RWPE1 (cell line): ENCODE measurements at places on chromosomes 3 and 15.
A peak's percentile ranks its signal among the peaks of the same experiment; 100 is the strongest.

DNA sequence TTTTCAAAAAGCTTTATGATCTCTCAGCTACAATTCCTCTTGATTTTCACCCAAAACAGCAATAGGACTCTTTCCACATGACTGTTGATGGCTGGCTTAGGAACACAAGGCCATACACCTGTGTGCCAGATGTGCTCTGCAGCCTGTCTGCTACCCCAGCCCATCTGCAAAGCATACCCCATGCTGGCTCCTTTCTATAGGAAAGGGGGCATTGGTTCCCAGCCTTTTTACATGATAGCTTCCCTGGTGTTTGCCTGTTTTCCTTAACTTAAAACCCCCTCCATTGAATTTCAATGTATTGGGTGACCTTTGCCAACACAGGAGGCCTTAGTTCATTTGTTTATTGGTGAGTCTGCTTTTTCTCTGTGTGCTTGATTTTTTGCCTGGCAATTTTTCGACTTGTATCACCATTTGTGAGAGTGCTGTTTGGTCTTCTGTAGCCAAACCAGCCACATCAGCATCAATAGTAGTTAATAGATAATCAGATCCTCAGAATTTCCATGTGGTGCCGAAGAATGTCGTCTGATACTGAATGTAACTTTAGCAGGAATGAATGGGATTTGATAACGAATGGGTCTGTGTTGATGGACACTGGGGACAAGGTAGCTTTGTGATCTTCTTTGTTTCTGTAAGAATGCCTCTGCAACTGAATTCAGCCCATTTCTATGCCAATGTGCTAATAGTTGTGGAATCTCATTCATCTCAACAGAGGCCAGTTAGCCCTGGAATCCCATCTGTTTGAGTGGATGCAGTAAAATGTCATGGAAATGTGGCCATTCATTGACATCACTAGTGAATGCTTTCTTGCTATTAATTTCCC lies 272.2 kb upstream of the RARB start:
- DNase-seq: no peak

GRCh38 chr3:113084777-113085176 lies 94.0 kb downstream of the GTPBP8 start:
- peak; percentile 32 for DNase-seq

DNA sequence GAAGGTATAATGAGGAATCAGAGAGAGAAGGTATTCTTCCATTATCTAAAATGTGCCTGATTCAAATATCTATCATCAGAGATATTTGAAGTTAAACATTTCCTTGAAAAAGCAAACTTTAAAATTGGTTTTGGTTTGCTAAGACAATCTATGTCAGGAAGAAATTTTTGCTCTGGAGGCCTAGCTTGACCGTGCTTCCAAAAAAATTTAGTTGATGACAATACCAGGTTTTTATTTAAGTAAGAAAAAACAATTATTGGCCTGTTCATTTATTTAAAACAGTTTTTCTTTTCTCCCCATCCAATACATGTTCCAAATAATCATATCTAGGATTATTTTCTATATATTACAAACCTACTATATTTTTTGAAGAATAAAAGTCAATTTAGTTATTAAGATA lies 75.3 kb downstream of the OTOL1 start:
- DNase-seq: no peak

- no peak for DNase-seq
Observed at GRCh38 chr3:147152476-147152875, 253.9 kb downstream of the ZIC4 start.

GRCh38 chr3:180184816-180185215 lies 148.1 kb upstream of the PEX5L start:
- DNase-seq: no peak

DNA sequence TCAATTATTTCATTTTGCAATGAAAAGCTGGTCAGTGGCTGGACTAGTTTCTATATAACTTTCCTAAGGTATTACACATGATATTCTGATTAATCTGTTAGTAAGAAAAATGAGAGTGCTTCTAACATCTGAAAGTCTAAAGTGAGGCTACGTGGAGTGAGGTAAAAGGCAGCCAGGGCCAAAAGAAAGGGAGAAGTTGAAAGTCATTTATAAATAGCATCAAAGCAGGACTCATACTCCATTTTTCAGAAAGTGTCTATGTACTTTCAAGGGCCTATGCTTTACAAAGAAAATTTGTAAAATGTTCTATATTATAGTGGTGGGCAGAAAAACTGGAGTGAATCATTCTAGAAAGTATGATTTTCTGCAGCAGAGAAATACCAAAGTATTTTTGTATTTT lies 80.0 kb downstream of the CSNK1G1 start:
- DNase-seq: no peak

DNA sequence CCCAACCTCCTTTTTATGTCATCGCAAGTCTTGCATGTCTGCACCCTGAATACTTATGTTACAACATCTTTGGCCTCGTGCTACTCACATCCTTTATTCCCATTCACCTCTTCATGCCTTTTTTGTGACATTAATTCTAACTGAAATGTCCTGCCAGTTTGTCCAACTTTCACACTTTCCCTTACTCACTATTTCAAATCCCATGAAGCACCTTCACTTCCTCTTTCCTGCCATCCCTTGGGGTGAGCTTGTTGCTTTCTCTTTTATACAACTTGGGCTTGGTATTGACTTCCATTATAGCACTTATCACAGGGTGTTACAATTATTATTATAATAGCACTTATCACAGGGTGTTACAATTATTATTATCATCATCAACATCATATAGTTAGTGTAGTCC lies 496.3 kb downstream of the NLGN1 start:
- no peak for DNase-seq

DNA sequence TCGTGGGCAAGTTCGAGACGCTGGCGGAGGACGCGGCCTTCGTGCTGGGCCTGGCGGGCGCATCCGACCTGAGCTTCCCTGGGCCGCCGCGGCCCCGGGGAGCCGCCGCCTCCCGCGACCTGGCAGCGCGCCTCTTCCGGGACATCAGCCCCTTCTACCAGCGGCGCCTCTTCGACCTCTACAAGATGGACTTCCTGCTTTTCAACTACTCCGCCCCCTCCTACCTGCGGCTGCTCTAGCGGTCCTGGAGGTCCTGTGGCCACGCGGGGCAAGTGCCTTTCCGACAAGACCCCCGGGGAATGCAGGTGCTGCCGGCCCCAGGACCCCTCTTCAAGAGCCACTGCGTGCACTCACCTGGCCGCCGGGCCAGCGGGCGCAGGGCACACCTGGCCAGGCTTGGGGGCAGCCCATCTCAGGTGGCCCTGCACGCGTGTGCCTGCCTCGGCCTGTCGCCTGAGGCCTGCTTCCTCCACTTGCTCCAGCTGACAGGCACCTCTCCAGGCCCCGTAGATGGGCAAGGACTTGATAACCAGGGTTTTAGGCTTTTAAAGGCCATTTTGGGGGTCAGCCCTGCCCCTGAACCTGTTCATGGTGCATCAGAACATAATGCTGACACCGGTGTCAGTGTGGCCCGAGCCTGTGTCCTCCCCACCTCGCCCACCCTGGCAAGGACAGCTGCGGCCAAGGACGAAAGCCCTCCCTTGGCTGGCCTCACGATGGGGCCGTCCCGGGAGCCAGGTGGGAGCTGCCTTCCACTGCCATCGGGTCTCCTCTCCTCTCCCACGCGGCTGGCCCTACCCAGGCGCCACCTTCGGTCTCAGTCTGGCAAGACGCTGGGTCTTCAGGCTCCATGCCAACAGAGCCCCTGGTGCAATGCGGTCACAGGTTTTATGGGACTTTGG lies 16.1 kb downstream of the C3orf22 start:
- no peak for DNase-seq

DNA sequence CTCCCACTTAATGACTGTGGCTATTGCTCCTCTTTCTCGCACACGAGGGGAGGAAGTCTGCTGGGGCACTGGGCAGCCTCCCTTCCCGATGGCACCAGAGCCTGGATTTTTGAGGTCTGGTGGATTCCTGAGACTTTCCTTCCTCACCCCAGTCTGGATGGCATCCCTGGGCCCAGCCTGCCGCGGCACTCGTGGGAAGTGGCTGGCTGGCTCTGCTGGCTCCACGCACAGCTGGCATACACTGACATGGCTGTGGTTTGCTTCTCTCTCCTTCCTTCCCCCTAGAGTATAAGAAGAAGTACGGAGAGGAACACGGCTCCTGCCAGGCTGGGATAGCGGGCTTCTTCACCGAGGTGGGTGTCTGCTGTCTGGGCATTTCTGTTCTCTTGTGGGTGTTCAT lies 319.8 kb upstream of the LRRFIP2 start:
- DNase-seq: no peak

DNA sequence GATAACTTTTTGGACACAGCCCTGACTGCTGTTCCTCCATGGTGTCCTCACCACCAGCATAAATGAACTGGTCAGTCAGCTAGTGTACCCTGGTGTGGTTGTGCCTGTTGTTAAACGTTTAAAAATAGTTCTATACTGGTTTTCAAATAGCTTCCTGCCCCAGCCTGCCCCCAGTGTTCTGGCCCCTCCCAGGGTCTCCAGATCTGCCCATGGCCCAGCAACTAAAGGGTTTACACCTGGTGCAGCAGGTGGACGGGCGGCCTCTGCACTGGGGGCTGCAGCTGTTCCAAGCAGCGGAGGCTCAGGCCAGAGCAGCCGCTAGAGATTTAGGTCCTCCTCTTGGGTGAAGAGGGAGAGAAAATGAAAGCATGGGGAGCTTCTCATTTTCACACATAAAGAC lies 6.1 kb upstream of the NR2E3 start:
- DNase-seq: no peak

DNA sequence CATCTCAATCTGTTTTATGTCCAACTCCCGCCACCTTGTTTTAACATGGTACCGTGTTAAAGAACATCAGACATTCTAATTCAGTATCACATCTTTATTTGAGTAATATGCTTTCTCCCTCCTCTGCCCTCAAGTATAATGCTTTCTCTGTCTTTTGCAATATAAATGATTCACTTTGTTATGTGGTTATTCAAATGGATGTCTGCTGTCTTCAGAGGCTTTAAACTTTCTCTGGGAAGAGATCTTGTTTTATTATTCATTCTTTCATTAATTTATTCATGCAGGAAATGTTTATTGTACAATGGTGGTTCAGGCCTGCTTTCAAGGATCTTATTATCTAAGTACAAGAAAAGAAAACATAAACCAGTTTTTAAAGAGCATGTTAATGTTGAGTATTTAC lies 57.1 kb downstream of the RAP2B start:
- DNase-seq: no peak
